ENCODE measurements at places on chromosomes 11 and 22. TPM values are rescaled to one million over a fixed set of nuclear protein-coding genes. Genes with fewer than 3 reads are reported as not detected.

GDPD4 gene
- total RNA-seq, result not detected

ZNF70 gene
- total RNA-seq, result 6.3 TPM

TMX2 gene
- total RNA-seq, result 66.6 TPM

SERHL2 gene
- 4.9 TPM for total RNA-seq

DGCR6 gene
- total RNA-seq, result 2.8 TPM

TRIM49 gene
- not detected for total RNA-seq

OAF gene
- 43.1 TPM for total RNA-seq

POGLUT3 gene
- 22.2 TPM for total RNA-seq

DAGLA gene
- 5.5 TPM for total RNA-seq

DEUP1 gene
- total RNA-seq, result not detected

TRIM22 gene
- 24.1 TPM for total RNA-seq

C22orf31 gene
- total RNA-seq, result not detected

UPK3A gene
- total RNA-seq, result not detected

CELSR1 gene
- 7.2 TPM for total RNA-seq

DNA sequence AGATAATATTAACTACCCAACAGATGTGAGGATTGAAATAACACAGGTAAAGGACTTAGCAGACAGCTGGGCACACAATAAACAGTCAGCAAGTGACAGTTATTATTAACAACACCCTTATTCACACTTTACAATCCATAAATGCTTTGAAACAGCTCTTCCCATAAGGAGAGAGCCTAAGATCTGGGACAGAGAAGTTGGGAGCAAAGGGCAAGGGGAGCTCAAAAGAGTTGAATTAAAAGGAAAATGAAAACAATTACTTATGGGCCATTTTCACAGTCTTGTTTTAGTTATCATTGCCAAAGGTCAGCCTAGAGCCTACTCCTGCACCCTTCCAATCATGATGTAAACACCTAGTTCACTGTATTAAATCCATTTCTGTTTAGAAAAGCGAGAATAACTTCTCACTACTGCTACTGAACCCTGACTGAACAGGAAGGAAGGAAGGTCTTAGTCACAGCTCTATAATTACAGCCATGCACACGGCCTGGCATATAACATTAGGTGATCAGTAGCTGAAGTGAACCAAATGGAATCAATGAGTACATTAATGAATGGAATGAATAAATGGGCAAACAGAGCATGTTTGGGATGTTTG, 111.3 kb downstream of the PLEKHA7 start:
- no peak for DNase-seq

DNA sequence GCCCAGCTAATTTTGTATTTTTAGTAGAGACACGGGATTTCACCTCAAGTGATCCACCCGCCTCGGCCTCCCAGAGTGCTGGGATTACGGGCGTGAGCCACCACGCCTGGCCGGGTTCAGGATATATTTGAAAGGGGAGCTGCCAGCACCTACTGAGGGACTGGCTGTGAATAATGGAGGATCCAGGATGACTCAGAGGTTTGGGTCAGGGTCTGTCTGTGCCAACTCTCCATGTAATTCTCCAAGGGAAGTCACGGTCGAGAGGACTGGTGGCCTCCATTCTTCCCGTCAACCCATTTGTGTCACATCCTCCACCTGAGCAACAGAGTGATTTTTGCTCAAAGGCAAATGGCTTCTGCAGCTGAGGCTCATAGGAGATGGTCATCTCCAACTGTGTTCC, 3.6 kb upstream of the ARRB1 start:
- no peak for DNase-seq

DNA sequence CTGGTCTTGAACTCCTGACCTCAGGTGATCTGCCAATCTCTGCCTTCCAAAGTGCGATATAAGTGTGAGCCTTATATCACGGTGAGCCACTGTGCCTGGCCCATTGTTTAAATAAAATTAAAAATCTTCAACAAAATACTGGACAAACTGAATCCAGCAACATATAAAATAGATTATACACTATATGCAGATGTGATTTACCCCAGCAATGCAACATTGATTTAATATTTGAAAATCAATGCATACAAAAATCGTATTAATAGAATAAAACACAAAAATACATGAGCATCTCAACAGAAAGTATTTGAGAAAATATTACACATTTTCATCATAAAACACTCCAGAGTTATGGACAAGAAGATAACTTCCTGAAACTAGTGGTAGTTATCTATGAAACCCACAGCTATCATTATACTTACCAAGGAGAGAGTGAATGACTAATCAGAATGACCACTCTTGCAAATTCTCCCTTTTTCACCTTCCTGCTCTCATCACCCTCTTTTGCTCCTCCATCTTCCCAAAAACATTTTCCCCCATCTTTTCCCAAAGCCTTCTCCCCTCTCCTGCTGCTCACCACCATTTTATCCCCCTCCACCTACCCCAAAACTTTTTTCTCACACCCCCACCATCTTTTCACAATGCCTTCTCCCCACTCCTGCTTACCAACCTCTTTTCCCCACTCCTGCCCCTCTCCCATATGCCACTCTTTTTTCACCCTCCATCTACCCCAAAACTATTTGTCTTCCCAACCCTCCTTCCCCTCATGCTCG, 122.1 kb upstream of the VPREB1 start:
- no peak for DNase-seq

- peak; percentile 86 for DNase-seq
Observed at GRCh38 chr22:30266445-30267381, at the start of gene OSM. TSS of gene OSM (minus strand) at chr22:30266851. CDS start at chr22:30266799, 52 bp downstream.

GRCh38 chr11:110182886-110183285, 89.7 kb downstream of the ZC3H12C start:
- DNase-seq, result no peak

DNA sequence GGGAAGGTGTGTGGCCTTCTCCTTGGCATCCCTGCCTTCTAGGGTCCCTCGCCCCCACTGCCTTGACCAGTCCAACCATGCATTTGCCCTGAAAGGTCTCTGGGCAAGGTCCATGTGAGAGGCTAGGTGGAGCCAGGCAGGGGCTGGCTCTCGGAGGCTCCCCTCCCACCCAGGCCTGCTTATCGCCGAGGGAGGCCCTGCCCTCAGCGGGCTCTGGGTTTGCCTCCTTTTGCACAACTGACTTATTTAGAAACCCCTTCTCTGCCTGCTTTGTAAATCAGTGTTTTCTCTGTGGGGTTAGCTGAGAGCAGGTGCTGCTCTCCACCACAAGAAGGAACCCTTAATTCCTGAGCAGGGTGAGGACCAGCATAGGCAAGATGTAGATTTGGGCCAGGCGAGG, 47.7 kb downstream of the CD82 start:
- peak; percentile 43 for DNase-seq

DNA sequence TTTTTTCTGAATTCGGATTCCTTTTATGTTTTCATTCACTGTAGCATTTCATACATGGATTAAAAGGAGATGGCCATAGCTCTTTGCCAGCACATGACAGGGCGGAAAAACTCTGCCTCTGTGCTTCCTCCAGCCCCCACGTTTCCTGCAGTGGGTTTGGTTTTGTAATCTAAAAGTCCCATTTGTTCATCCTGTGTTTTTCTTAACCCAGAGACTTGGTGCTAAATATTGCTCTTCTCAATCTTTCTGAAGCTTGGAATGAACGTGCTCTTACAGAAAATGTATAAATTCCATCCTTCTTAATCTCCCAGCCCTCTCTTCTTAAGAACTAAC, 89.9 kb downstream of the PPP6R3 start:
- DNase-seq, result no peak

GRCh38 chr22:27970596-27971220, 51.7 kb upstream of the PITPNB start:
- DNase-seq, result no peak

GRCh38 chr11:90493379-90493778, 270.5 kb upstream of the CHORDC1 start:
- DNase-seq, result no peak

- DNase-seq, result no peak
Observed at GRCh38 chr11:113681282-113681681, 24.8 kb downstream of the TMPRSS5 start.

- peak; percentile 47 for DNase-seq
Observed at GRCh38 chr11:70225681-70226177, 22.6 kb downstream of the FADD start.

DNA sequence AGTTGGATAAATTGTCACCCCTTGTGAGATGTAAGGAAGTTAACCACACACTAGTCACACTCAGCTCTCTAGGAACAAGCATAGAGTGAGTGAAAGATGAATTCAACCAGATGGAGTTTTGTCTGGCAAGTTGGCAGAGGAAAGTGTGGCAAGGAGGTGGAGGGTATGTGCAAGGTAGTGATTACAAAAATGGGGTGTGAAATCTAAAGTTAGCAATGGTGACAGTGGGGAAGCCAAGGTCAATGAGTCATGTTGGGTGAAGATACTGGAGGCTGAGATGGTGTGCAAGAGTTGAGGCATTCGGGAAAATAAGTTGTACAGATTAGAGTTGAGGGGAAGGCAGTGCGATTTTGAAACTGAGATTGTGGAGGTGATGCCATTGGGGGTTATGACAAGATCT, 33.7 kb downstream of the MRGPRX2 start:
- no peak for DNase-seq

- DNase-seq, result no peak
Observed at GRCh38 chr11:93646399-93646798, 15.1 kb upstream of the CEP295 start.

DNA sequence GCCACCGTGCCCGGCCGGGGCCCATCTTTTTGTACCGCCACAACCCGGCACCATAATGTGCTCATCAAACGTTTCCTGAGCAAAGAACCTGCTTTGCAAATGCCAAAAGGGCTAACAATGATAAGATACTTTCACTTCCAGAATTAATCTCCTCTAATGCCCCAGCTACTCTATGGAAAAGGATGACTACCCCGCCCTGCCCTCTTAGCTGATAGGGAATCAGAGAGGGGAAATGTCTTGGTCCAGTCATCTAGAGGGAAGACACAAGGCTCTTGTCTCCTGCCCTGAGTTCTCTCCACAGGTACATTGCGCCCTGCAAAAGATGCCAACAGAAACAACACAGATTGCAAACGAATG, 586 bp downstream of the TTLL1 start:
- DNase-seq, result no peak

- DNase-seq, result no peak
Observed at GRCh38 chr11:23280088-23280487, 419.8 kb upstream of the CCDC179 start.

- no peak for DNase-seq
Observed at GRCh38 chr11:133305208-133305956, 226.9 kb downstream of the OPCML start.

- DNase-seq, result no peak
Observed at GRCh38 chr22:38221908-38222796, 20.4 kb downstream of the MAFF start.

DNA sequence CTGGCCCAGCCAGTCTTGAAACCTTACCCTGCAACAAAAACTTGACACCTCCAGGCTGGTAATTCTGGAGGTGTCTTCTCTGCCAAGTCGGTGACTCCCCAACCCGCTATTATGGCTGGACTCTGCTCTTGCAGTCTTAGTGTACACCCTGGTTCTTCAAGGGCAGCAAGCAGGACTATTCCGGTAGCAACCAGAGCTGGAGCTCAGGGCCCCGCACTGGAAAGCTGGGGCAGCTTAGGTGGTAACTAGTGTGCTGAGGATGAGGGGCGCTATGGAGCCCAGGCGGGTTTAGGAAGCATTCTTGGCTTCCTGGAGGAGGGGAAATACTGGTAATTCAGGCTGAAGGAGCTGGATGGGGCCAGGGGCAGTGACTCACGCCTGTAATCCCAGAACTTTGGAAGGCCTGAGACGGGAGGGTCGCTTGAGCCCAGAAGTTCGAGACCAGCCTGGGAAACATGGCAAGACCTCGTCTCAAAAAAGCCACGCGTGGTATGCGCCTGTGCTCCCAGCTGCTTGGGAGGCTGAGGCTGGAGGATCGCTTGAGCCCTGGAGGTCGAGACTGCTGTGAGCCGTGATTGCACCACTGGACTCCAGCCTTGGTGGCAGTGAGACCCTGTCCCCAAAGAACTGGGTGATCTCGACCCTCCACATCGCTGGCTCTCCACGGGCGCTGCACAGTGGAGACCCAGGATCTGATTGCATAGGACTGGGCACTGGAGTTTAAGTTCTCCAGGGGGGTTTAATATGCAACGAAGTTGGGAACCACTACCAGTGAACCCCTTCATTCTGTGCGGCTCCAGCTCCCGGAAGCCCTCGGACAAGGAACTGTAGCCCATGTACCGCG, 10.6 kb upstream of the AIFM3 start:
- DNase-seq, result peak; percentile 57

GRCh38 chr22:43587574-43587973, 175.8 kb downstream of the MPPED1 start:
- DNase-seq, result no peak

DNA sequence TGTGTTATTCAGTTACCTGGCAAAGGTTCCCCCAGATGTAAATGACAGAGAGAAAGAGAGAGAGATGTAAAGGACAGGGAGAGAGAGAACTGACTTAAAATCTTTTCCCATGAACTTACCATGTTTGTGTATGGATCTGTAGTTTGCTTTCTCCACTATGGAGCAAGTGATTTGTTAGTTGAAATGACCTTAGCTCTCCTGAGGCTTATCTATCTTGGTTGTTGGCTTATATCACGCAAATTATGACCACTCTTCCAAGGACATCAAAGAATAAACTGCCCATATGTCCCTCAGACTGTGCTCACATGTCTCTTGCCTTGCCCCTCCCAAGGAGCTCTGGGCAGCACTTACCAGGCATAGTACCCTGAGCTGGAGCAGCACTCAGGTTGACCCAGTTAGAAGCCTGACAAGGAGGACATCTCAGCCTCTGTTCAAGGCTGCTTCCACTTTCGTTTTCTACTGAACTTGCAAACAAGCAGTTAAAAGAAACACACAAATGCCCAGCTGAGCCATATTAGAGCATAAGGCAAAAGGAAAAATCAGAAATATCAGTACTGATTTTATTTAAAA, 95.3 kb upstream of the RCN1 start:
- DNase-seq, result no peak

DNA sequence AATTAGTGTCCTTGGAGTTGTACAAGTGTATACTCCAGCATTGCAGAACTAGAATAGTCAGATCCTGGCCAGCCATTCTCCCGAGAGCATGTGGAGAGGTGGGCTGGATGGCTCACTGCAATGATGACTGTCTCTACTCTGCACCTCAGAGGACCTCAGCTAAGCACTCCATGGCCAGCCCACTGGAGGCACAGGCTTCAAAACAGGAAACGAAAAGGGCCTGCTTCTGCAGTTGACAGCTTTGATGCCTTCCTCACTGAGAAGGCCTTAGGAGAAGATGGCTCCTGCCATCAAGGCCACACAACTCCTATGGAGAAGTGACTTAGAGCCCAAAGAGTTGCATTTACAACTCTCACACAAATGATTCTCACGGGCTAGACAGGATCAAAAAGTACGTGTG, 9.1 kb downstream of the POLD4 start:
- DNase-seq, result no peak

- DNase-seq, result no peak
Observed at GRCh38 chr11:117037975-117038350, 60.3 kb downstream of the SIK3 start.
